Muscle of leg (tissue), 16 donors: ENCODE measurements at places on chromosomes 7 and 10. TPM values are rescaled to one million over a fixed set of nuclear protein-coding genes. Genes with fewer than 3 reads are reported as not detected.
A peak's percentile ranks its signal among the peaks of the same experiment; 100 is the strongest.

The MMP21 gene
- polyA plus RNA-seq = 1.3 TPM

The POLR2J2 gene
- polyA plus RNA-seq = 1.2 TPM

The FBXL13 gene
- polyA plus RNA-seq = 0.72 TPM

The NPY gene
- polyA plus RNA-seq = 20.7 TPM

The PNLIP gene
- polyA plus RNA-seq = 0.13 TPM

The PAPOLB gene
- polyA plus RNA-seq = 0.04 TPM

The MRPL32 gene
- 47.0 TPM for polyA plus RNA-seq

The PPP1R9A gene
- polyA plus RNA-seq = 17.7 TPM

DNA sequence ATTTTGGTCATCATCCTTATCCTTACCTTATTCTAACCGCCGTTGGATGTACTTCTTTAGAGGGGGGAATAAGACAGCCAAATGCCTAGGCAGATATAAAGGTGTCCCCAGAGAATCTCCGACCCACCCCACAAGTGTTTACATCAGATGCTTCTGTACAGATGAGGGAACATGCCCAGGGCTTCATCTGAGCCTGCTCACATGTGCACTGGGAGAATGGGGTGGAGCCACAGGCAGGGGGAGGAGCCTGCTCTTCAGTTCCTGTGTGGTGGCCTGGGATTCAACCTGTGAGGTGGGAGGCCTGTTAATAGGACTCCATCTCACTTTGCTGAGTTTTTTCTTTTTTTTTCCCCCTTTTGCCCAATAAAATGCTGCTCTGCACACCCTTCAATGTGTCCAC lies 27.6 kb upstream of the OPTN start:
- no peaks in the 10 kb centered on the region for H3K36me3 ChIP-seq
- H3K27ac ChIP-seq = no peak overlapping the region
- no peaks in the 10 kb centered on the region for H3K4me1 ChIP-seq
- no peaks in the 10 kb centered on the region for H3K27me3 ChIP-seq
- DNase-seq = no peak
- no peak overlapping the region for H3K4me3 ChIP-seq

DNA sequence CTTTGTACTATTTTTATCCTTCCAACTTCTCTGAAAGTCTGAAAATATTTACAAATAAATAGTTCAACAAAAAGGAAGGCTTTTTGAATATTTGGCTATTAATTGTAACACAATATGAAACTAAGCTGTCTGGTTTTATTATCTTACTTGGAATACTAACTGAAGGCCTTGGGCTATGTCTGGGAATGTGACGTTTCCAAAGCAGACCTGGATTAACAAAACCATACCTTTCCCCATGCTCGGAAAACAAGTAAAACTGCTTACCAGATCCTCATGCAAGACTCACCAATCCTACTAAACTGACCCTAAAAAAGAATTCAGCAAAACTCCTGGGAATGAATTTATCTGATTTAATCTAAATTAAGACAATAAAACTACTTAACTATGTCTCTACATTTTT lies 116.4 kb downstream of the ATE1 start:
- no peak for DNase-seq
- no peak overlapping the region for H3K4me3 ChIP-seq
- no peaks in the 10 kb centered on the region for H3K36me3 ChIP-seq
- H3K4me1 ChIP-seq = no peaks in the 10 kb centered on the region

DNA sequence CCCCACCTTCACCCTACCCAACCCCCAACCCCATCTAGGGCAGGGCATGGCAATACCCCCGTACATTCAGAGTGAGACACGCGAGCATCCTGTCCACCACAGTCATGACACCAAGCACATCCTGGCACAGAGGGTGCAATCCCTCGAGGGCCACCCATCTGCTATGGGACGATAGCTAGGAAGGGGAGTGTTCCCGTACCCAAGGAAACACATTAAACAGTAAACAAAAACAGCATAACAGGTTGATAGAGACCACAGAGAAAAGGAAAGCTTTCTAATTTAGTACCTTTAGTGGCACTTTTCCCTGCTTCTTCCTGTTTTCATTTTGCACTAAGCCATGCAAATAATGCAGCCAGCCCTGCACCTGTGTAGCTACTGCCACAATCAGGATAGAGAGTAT lies 2.3 kb upstream of the SMKR1 start:
- no peak overlapping the region for H3K27ac ChIP-seq
- peaks cover 20% of the 10 kb centered on the region for H3K27me3 ChIP-seq
- no peak overlapping the region for H3K4me3 ChIP-seq
- peaks cover 10% of the 10 kb centered on the region for H3K4me1 ChIP-seq
- H3K36me3 ChIP-seq = no peaks in the 10 kb centered on the region

- peaks cover 19% of the 10 kb centered on the region for H3K4me1 ChIP-seq
- peak overlapping the region; percentile 71 for H3K4me3 ChIP-seq
- H3K27ac ChIP-seq = peak overlapping the region; percentile 94
These were observed 19.1 kb downstream of the MXI1 start for GRCh38 chr10:110226543-110226925.

GRCh38 chr10:84452003-84452402 lies 123.6 kb downstream of the CCSER2 start:
- DNase-seq = peak; percentile 1
- no peak overlapping the region for H3K27ac ChIP-seq
- H3K27me3 ChIP-seq = no peaks in the 10 kb centered on the region
- H3K36me3 ChIP-seq = peaks cover 8% of the 10 kb centered on the region
- no peak overlapping the region for H3K4me3 ChIP-seq

GRCh38 chr7:1849351-1850041 lies 179.4 kb downstream of the ELFN1 start:
- no peaks in the 10 kb centered on the region for H3K27me3 ChIP-seq
- no peaks in the 10 kb centered on the region for H3K36me3 ChIP-seq
- H3K4me3 ChIP-seq = no peak overlapping the region

DNA sequence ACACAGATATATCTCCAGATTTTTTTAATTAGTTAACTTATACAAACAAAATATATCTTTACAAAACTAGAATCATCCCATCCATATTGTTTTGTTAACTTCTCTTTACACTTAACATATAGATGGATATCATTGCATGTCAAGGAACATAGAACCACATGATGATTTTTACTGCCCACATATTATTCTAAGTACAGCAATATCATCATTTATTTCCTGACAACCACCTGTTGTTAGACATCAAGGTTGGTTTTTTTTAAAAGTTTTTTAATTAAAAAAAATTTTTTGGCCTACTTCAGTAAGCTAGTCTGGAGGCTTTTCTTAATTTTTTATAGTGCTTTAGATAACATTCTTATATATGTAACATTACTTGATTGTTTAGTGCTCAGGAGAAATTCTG lies 38.9 kb upstream of the BAMBI start:
- H3K4me3 ChIP-seq = no peak overlapping the region
- no peaks in the 10 kb centered on the region for H3K36me3 ChIP-seq
- no peak overlapping the region for H3K27ac ChIP-seq
- DNase-seq = no peak

DNA sequence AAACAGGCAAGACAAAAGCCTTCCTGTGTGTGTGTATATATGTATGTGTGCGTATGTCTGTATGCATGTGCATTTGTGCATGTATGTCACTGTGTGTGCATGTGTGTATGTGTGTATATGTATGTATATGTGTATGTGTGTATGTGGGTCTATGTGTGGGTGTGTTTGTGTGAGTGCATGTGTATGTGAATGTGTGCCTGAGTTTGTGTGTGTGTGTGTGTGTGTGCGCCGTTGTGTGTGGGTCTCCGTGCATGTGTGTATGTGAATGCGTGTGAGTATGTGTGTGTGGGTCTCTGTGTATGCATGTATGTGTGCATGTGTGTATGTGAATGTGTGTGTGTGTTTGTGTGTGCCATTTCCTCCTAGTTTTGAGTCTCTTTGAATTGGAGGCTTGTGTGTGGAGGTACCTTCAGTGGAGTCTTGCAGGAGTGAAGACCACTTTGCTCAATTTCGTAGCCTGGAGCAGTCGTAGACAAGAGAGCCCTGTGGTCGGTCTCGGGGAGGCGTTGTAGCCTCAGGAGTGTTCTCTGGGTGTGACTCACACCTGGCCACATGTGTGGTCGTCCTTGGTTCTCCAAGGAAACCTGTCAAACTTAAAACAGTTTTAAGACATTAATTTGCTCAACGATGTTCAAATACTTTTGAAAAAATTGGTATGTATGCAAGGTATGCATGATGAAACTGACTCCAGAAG lies 28.1 kb downstream of the INPP5A start:
- H3K36me3 ChIP-seq = no peaks in the 10 kb centered on the region
- H3K27ac ChIP-seq = no peak overlapping the region
- peaks cover under 1% of the 10 kb centered on the region for H3K4me1 ChIP-seq
- no peak for DNase-seq
- H3K27me3 ChIP-seq = no peaks in the 10 kb centered on the region

GRCh38 chr10:112880633-112881530 lies 69.2 kb upstream of the TCF7L2 start:
- no peak overlapping the region for H3K27ac ChIP-seq
- no peaks in the 10 kb centered on the region for H3K4me1 ChIP-seq
- DNase-seq = no peak

GRCh38 chr10:74683621-74684364 lies 142.6 kb upstream of the KAT6B start:
- H3K36me3 ChIP-seq = peaks cover 4% of the 10 kb centered on the region
- H3K27me3 ChIP-seq = no peaks in the 10 kb centered on the region
- no peak overlapping the region for H3K4me3 ChIP-seq
- peak; percentile 18 for DNase-seq

DNA sequence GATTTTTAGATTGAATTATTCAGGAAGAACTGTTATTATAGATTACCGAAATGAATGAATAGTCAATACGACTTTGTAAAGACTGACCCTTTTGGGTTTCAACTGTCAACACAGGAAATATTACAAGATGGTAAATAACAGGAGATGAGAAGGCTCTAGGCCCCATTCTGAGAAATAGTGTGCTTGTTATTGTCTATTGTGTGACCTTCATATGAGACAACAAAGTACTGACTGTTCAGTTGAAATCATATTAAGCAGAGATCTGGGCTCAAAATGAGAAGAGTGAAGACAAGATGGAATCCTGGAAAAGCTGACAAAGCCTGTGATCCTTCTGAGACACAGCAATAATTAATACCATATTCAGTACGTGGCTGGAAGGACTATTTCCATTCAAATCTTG lies 503.8 kb downstream of the INHBA start:
- DNase-seq = no peak
- no peaks in the 10 kb centered on the region for H3K4me1 ChIP-seq
- no peak overlapping the region for H3K27ac ChIP-seq
- H3K4me3 ChIP-seq = no peak overlapping the region
- no peaks in the 10 kb centered on the region for H3K36me3 ChIP-seq

DNA sequence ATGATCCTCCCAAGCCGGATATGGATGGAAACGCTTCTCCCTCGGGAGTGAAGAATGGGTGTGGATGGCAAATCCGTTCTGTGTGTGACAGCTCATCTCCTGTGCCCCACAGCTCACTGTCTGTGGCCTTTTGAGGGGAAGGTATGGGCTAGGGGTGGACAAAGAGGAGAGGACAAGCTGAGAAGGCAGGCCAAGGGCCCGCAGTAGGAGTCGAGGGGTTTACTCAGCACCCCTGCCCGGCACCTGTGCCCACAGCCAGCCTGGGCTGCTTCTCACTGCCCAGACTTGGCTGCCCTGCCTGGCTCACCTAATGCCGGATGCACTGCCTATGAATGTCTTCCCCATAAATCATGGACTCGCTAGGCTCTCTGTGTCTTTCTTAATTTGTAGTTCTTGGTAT lies 503.8 kb downstream of the TCERG1L start:
- H3K27ac ChIP-seq = no peak overlapping the region
- no peak for DNase-seq
- H3K4me3 ChIP-seq = no peak overlapping the region
- H3K4me1 ChIP-seq = no peaks in the 10 kb centered on the region

DNA sequence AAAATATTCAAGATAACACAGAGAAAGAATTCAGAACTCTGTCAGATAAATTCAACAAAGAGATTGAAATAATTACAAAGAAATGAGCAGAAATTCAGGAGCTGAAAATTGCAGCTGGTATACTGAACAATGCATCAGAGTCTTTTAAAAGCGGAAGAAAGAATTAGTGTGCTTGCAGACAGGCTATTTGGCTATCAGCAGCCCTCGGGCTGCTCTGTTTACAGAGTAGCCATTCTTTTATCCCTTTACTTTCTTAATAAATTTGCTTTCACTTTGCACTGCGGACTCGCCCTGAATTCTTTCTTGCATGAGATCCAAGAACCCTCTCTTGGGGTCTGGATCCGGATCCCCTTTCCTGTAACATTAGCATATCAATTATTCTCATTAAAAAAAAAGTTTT lies 1040.0 kb downstream of the SORCS3 start:
- H3K4me3 ChIP-seq = no peak overlapping the region
- H3K27me3 ChIP-seq = no peaks in the 10 kb centered on the region
- H3K36me3 ChIP-seq = no peaks in the 10 kb centered on the region
- no peak overlapping the region for H3K27ac ChIP-seq
- no peaks in the 10 kb centered on the region for H3K4me1 ChIP-seq

DNA sequence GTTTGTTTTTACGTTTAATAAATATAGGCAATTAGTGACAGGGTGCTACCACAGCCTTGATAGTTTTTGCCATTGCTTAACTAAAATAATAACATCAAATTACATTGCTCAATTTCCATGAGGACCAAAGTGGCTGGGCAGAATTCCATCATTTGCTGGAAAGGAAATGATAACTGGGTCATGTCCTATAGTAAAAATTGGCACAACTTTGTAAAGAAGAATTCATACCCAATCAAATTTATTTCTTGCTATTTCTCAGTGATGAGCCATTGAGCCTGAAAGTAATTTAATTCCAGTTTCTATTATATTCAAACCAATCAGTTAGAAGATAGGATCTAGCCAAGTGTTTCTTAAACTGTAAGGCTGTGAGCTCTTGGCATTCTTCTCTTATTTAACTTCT lies 102.2 kb upstream of the CTTNBP2 start:
- H3K27ac ChIP-seq = no peak overlapping the region
- no peaks in the 10 kb centered on the region for H3K36me3 ChIP-seq
- no peaks in the 10 kb centered on the region for H3K27me3 ChIP-seq
- H3K4me3 ChIP-seq = no peak overlapping the region
- DNase-seq = peak; percentile 82

DNA sequence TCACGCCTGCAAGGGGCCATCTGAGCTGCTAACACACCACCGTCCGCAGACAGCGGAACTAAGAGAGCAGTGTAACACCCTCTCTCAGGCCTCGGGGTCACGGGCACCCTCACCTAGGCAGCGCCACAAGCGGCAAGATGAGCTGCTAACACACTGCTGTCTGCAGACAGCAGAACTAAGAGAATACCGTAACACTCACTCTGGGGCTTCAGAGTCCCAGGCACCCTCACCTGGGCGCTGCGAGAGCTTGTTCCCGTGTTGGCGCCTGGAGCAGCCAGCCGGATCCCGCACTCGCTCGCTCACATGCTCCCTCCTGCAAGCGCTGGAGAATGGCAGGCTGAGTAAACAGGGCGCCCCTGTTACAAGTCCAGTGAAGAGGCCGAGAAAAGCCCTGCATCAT lies 160.2 kb downstream of the SRPK2 start:
- H3K4me3 ChIP-seq = no peak overlapping the region
- H3K36me3 ChIP-seq = no peaks in the 10 kb centered on the region
- no peak overlapping the region for H3K27ac ChIP-seq
- DNase-seq = no peak
- H3K27me3 ChIP-seq = no peaks in the 10 kb centered on the region
- no peaks in the 10 kb centered on the region for H3K4me1 ChIP-seq
